CD14-positive monocyte (primary cell): ENCODE measurements at places on chromosomes 6 and 20. TPM values are rescaled to one million over a fixed set of nuclear protein-coding genes. Genes with fewer than 3 reads are reported as not detected.

TP53TG5 gene
- not detected in 2 replicates for polyA plus RNA-seq

DNA sequence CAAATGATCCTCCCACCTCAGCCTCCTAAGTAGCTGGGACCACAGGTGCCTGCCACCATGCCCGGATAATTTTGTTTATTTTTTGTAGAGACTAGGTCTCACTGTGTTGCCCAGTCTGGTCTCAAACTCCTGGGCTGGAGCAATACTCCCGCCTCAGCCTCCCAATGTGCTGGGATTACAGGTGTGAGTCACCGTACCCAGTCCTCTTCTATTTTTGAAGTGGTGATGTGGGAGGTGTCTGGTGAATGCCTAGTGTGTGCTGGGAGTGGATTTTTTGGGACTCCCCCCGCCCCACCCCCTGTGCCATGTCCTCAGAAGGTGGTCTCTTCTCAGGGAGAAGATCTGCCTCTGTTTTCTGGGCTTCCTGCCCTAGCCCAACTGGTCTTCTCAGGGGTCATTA, 47.9 kb upstream of the CLDN20 start:
- DNase-seq, result no peak

- DNase-seq, result no peak
These were observed 278.9 kb downstream of the SAMD5 start for GRCh38 chr6:147787417-147787816.

DNA sequence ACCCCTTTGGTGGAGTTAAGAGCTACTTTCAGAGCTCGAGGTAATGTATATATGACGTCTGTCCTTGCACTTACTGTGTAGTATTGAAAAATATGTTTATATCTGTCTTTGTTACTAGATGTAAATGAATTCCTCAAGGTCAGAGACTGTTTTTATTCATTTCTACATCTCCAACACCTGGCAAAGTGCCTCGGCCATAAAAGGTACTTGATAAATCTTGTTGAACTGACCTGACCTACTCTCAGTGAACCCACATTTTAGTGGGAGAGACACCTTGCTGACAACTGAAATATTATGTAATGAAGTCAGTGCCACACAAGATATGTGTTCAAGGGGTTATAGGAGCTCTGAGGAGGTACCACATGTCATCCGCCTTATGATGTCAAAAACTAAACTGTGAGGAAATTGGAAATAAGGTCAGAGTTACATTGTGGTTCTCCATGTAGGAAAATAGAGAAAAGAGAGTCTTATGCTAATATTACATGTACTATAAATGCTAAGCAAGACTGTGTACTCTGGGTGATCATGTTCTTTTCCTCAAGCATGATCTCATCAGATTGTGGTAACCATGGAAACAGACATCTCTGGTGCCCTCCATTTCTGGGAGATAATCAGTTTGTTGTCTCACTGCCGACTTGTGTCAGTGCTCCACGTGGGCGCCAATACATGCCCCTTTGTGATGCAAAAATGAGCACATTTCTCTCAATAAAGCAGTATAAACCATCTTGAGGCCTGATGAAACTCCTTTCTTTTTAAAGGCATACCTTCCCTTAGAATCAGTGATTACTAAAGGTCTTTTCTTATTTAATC, 5.7 kb upstream of the TMEM30A start:
- no peak for DNase-seq

- DNase-seq, result no peak
These were observed 332.9 kb upstream of the PRDM1 start for GRCh38 chr6:105753207-105753606.

GRCh38 chr6:24982231-24982630, 46.5 kb upstream of the RIPOR2 start:
- DNase-seq, result no peak
